Cerebellum (tissue), 4 donors: ENCODE measurements at places on chromosomes 5 and 9. TPM values are rescaled to one million over a fixed set of nuclear protein-coding genes. Genes with fewer than 3 reads are reported as not detected.

PCDH12 gene
- 4.2 TPM for total RNA-seq

ARL14EPL gene
- not detected for total RNA-seq

DDX4 gene
- 0.09 TPM for total RNA-seq

DEPDC1B gene
- 14.2 TPM for total RNA-seq

RCL1 gene
- 26.4 TPM for total RNA-seq

SPINK7 gene
- total RNA-seq = not detected
